IMR-90 (cell line): ENCODE measurements at places on chromosomes 16 and 17. TPM values are rescaled to one million over a fixed set of nuclear protein-coding genes. Genes with fewer than 3 reads are reported as not detected.
A peak's percentile ranks its signal among the peaks of the same experiment; 100 is the strongest.

Gene MARCHF10
- under 0.01 and 0.18 TPM in 2 replicates for total RNA-seq

Gene ABCC11
- total RNA-seq, result under 0.01 and 0.18 TPM in 2 replicates

Gene BRIP1
- total RNA-seq, result 19.7 and 34.4 TPM in 2 replicates

Gene TRIM72
- not detected in 2 replicates for total RNA-seq

Gene DHRS13
- total RNA-seq, result 2.7 and 2.8 TPM in 2 replicates

Gene NUPR1
- total RNA-seq, result 5.8 and 10.2 TPM in 2 replicates

GRCh38 chr16:65280845-65281512 lies 159.1 kb upstream of the CDH11 start:
- H3K4me1 ChIP-seq, result peaks cover 4% of the 10 kb centered on the region; the same call in 1 of the 2 replicates
- no peak overlapping the region for H3K4me3 ChIP-seq
- DNase-seq, result no peak
- no peaks in the 10 kb centered on the region for H3K36me3 ChIP-seq
- no peaks in the 10 kb centered on the region for H3K27me3 ChIP-seq
- no peak overlapping the region for H3K27ac ChIP-seq

DNA sequence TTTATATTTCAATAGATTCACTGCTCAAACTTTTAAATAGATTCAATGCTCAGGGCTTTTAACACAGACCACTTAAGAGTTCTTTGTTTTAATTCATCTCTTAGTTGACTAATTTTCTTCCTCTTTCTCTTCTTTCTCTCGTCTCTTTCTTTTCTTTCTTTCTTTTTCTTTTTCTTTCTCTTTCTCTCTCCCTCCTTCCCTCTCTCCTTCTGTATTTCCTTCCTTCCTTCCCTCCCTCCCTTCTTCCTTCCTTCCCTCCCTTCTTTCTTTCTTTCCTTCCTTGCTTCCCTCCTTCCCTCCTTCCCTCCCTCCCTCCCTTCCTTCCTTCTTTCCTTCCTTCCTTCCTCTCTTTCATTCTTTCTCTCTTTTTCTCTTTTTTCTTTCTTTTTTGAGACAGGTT lies 104.4 kb downstream of the LYRM1 start:
- no peaks in the 10 kb centered on the region for H3K4me1 ChIP-seq
- no peaks in the 10 kb centered on the region for H3K36me3 ChIP-seq
- peaks cover 3% of the 10 kb centered on the region for H3K27me3 ChIP-seq

DNA sequence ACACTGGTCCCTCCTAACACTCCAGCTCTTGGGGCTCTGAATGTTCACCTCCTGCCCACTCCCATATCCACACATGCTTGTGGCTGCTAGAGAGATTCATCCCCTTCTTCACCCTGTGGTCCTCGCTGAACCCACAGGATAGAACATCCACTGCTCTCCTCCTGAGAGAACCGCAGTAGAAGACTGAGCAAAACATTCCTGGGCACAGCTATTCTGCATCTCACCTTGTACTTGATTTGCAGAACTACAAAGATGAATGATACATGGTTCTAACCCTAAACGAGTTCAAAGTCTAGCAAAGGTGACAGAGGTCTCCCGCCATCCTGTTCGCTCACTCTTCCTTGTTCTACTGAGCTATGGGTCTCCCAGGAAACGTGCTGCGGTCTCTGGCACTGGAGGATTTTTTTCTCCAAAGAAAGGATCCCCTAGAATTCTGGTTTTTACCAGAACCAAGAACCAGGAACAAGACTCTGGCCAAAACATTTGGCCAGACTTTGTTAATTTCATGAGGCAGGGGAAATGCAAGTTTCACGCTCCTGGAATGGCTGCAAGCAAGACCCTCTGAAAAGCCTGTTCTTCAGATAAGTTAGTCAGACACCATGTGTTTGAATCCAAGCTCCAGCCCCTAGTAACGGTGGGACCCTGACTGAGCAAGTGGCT lies 39.5 kb downstream of the TMEM114 start:
- H3K4me1 ChIP-seq, result no peaks in the 10 kb centered on the region
- H3K27me3 ChIP-seq, result no peaks in the 10 kb centered on the region
- H3K27ac ChIP-seq, result no peak overlapping the region
- no peaks in the 10 kb centered on the region for H3K36me3 ChIP-seq

GRCh38 chr17:56486732-56487131 lies 106.8 kb upstream of the NOG start:
- DNase-seq, result no peak
- no peak overlapping the region for H3K4me3 ChIP-seq

GRCh38 chr17:16919663-16920627 lies 52.0 kb downstream of the TNFRSF13B start:
- H3K27me3 ChIP-seq, result peaks cover 24% of the 10 kb centered on the region
- H3K27ac ChIP-seq, result no peak overlapping the region

GRCh38 chr16:13521356-13521755 lies 398.6 kb upstream of the ERCC4 start:
- H3K4me1 ChIP-seq, result no peaks in the 10 kb centered on the region
- H3K27ac ChIP-seq, result no peak overlapping the region

- no peak overlapping the region for H3K27ac ChIP-seq
- H3K4me1 ChIP-seq, result no peaks in the 10 kb centered on the region
- no peaks in the 10 kb centered on the region for H3K36me3 ChIP-seq
- H3K27me3 ChIP-seq, result no peaks in the 10 kb centered on the region
- peak; percentile 58 for DNase-seq
- no peak overlapping the region for H3K4me3 ChIP-seq
Measured at GRCh38 chr16:9138731-9139501, 47.5 kb downstream of the HAPSTR1 start.

DNA sequence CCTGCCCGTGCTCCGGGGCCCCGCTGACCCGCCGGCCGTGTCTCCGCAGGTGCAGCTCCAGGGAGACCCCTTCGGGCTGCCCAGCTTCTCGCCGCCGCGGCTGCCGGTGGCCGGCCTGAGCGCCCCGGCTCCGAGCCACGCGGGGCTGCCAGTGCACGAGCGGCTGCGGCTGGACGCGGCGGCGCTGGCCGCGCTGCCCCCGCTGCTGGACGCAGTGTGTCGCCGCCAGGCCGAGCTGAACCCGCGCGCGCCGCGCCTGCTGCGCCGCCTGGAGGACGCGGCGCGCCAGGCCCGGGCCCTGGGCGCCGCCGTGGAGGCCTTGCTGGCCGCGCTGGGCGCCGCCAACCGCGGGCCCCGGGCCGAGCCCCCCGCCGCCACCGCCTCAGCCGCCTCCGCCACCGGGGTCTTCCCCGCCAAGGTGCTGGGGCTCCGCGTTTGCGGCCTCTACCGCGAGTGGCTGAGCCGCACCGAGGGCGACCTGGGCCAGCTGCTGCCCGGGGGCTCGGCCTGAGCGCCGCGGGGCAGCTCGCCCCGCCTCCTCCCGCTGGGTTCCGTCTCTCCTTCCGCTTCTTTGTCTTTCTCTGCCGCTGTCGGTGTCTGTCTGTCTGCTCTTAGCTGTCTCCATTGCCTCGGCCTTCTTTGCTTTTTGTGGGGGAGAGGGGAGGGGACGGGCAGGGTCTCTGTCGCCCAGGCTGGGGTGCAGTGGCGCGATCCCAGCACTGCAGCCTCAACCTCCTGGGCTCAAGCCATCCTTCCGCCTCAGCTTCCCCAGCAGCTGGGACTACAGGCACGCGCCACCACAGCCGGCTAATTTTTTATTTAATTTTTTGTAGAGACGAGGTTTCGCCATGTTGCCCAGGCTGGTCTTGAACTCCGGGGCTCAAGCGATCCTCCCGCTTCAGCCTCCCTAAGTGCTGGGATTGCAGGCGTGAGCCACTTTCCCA lies 5.9 kb downstream of the CTF1 start:
- peak overlapping the region; percentile 42 for H3K27ac ChIP-seq
- H3K27me3 ChIP-seq, result no peaks in the 10 kb centered on the region
- peak overlapping the region; percentile 39 for H3K4me3 ChIP-seq
- H3K36me3 ChIP-seq, result no peaks in the 10 kb centered on the region

DNA sequence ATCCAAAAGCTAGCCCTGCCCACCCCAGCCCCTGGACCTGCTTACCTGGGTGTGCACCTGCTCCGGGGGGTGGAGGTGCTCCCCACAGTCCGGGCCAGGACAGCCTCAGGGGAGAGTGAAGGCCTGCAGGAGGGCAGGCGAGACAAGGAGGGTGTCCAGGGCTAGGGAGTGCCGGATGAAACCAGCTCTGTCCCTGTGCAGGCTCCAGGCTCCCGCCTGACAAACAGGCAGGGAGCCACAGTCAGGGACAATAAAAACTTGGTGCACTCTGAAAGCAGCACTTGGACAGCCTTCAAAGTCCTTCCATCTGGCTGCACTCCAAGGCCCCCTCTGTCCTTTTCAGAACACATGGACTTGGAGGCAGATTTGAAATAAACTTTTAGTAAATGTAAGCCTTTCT lies 3.9 kb downstream of the PAQR4 start:
- H3K4me1 ChIP-seq, result peaks cover 3% of the 10 kb centered on the region; the same call in 1 of the 2 replicates
- peaks cover 2% of the 10 kb centered on the region; the same call in 1 of the 2 replicates for H3K36me3 ChIP-seq
- H3K27me3 ChIP-seq, result no peaks in the 10 kb centered on the region
- no peak overlapping the region for H3K27ac ChIP-seq
- no peak for DNase-seq

- no peak for DNase-seq
- H3K27ac ChIP-seq, result no peak overlapping the region
- no peaks in the 10 kb centered on the region for H3K36me3 ChIP-seq
Measured at GRCh38 chr17:17661834-17662385, 19.3 kb upstream of the RAI1 start.

DNA sequence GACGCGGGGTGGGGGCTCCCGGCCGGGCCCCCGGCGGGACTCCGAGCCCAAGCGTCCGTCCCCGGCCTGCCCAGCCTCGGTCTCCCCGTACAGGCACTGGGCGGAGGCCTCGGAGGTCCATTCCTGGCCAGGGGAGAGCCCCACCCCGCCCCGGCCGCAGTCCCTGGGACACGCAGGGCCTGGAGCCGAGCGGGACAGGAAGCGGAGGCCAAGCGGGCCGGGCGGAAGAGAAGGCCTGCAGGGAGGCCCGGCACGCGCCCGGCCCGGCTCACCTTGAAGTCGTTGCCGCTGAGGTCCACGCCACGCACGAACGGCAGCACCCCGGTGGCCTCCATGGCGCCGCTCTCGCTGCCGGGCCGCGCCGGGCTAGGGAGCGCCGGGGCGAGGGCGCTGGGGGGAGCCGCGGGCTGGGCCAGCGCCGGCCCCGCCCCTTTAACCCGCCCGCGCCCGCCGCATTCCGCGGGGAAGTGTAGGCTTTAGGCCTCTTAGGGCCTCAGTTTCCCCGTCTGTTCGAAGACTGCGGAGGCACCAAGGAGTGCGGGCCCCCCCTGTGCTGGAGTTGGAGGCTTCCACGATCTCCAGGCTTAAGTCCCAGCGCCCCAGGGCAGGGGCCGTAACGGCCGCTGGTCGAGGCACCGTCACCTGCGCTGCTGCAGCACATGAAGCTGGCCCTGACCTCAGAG lies at the start of gene FLII:
Gene FLII, minus strand, starts transcription at position 383 of the 683 bp plus-strand sequence. Its CDS starts 48 bp downstream, at position 335.
- peak within 1 kb of the TSS; percentile 100 for H3K4me3 ChIP-seq
- no peaks in the 10 kb centered on the region for H3K27me3 ChIP-seq
- peak within 1 kb of the TSS; percentile 94 for H3K27ac ChIP-seq
- DNase-seq, result peak; percentile 17
- peaks cover 18% of the 10 kb centered on the region for H3K4me1 ChIP-seq
- peaks cover 35% of the 10 kb centered on the region for H3K36me3 ChIP-seq

- no peak overlapping the region for H3K4me3 ChIP-seq
- H3K27ac ChIP-seq, result no peak overlapping the region
Measured at GRCh38 chr17:42394838-42395237, 6.6 kb upstream of the STAT3 start.

DNA sequence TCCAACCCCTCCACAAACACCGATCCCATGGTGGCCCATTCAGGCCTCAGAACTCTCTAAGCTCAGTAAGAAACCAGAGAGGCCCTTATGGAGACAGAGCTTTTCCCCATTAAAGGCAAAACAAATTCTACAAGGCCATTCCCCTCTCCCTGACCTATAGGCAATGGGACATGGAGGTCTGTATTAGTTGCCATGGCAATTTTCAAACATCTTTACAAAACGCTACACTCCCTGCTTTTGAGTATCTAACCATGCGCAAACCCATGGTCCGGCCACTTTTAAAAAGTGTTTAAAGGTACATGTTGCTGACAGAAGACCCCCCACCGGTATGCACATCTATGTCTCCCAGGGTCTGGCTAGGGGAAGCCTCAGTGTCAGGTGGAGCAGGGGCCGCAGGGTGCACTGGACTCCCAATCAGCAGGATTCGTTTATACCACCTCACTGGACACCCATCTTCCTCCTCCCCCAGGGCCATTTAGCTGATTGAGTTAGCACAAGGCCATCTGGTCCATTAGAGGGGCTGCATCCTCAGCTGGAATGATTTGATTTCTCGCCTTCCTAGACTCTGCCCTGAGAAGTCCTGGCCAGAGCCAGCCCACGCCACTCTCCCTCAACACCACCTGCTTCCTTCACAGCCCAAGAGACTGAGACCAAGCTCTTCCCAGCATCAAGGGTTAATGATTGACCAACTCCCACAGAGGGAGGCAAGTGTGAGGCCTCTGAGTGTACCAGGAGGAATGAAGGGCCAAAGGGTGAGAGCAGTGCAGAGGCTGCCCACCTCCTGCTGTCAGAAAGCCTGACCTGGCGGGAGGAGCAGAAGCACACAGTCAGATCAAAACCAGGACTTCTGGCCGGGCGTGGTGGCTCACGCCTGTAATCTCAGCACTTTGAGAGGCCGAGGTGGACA lies 10.9 kb downstream of the ACLY start:
- peaks cover 77% of the 10 kb centered on the region for H3K36me3 ChIP-seq
- peaks cover 33% of the 10 kb centered on the region for H3K4me1 ChIP-seq
- H3K27ac ChIP-seq, result peak overlapping the region; percentile 58
- no peaks in the 10 kb centered on the region for H3K27me3 ChIP-seq

DNA sequence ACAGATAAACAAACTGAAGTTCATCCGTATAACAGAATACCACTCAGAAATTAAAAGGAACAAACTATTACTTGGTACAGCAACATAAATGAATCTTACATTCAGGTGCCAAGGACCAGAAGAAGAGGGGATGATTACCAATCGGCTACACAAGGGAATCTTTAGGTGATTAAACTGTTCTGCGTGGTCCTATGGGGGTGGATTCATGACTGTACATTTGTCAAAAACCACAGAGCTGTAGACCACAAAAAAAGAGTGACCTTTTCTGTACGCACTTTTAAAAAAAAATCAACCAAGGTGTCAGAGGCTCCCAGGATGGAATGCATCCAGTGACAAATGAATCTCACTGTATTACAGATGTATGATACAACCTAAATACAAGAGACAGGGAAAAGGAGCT lies 110.8 kb downstream of the CDYL2 start:
- no peak overlapping the region for H3K27ac ChIP-seq
- DNase-seq, result peak; percentile 1
- H3K27me3 ChIP-seq, result no peaks in the 10 kb centered on the region
- no peaks in the 10 kb centered on the region for H3K36me3 ChIP-seq

DNA sequence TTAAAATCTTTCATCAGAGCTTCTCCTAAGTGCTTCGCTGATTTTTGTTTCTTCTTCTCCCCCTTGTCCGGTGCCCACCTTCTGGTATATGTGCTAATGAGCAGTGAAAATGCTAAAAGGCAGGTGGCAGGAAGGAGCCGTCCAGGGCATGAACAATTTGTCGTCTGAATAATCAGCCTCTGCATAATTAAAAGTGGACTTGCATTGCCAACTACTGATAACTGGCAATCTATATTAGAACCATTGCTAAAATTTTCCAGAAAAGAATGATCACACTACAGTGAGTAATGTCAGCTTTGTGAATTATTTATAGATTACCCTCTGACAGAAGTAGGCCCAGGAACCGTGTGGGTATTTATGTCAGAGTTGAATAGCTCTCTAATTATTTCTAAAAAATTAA lies 28.1 kb downstream of the SERPINF1 start:
- no peaks in the 10 kb centered on the region for H3K27me3 ChIP-seq
- H3K27ac ChIP-seq, result no peak overlapping the region
- no peak overlapping the region for H3K4me3 ChIP-seq
- peaks cover 7% of the 10 kb centered on the region for H3K36me3 ChIP-seq
